ENCODE measurements at places on chromosomes 3 and 15.

- no peak for DNase-seq
Measured at GRCh38 chr3:37905987-37906674, 44.5 kb downstream of the CTDSPL start.

GRCh38 chr3:120503727-120504616, 53.2 kb upstream of the FSTL1 start:
- DNase-seq, result no peak

- no peak for DNase-seq
Measured at GRCh38 chr15:90585863-90586262, 56.1 kb downstream of the CRTC3 start.

DNA sequence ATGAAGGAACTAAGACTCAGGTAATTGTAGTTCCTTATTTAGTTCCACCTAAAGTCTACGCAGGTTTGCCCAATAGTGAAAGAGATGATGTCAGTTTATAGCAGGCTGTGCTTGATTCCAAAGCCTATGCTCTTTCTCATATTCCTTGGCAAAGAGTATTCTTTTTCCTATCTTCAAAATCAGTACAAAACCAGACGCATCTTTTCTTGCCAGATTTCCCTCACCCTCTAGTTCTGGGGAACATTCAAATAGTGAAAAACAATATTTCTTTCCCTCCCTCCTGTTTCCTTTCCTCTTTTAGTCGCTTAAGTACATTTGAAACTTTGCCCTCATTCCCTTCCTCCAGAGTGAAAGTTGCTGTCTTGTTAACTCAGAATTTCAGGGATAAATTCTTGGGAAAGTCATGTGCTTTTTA, 134.6 kb upstream of the PDZRN3 start:
- no peak for DNase-seq

DNA sequence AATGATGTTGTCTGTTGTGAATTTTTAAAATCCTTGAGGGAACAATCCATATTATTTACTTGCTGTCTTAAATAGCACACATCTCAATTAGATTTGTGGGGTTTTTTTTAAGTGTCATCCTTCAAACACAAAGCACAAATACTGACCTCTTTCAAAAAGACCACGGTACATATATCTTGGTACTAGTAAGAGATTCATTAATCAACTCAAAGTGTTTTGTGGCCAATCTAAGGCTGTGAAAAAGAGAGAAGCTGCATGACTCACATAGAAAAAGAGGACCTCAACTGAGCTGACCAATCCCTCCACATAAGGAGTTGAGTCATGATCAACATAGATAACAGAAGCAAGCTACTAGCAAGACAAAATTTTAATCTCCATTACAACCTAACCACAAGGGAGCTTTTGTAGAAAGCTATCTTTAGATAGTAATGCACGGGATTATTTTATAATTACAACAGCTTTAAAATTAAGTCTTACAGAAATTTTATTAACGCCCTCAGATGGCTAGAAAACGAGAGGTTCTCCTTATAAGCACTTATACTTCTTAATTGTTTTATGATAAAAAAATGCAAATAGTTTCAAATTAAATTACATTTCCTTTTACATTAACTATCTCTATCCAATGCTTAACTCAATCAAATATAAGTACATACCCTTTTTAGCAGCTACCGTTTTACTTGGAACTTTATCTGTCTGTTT, 60.5 kb downstream of the TOP2B start:
- DNase-seq, result no peak

- no peak for DNase-seq
Measured at GRCh38 chr15:39669661-39670060, 88.8 kb downstream of the THBS1 start.

- no peak for DNase-seq
Measured at GRCh38 chr15:49817100-49817499, 196.3 kb downstream of the DTWD1 start.

- no peak for DNase-seq
Measured at GRCh38 chr3:138196023-138196422, 8.9 kb downstream of the ARMC8 start.

DNA sequence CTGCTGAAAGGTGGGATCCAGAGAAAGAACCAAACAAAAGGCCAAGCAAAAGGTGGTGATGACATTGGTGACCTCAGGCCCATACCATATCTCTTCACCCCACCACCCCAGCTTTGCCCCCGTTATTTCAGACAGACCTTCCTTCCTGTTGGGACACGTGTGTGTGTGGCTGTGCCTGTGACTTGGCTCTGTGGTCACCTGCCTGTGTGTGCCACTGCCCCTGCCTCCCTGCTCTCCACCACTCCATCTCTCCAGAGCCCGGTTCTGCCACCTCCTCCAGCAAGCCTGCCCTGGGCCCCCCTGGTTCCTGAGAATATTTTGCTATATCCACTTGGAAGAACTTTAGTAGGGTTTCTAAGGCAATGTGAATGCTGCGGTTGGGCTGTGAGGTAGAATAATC, 28.6 kb upstream of the TLE3 start:
- no peak for DNase-seq

DNA sequence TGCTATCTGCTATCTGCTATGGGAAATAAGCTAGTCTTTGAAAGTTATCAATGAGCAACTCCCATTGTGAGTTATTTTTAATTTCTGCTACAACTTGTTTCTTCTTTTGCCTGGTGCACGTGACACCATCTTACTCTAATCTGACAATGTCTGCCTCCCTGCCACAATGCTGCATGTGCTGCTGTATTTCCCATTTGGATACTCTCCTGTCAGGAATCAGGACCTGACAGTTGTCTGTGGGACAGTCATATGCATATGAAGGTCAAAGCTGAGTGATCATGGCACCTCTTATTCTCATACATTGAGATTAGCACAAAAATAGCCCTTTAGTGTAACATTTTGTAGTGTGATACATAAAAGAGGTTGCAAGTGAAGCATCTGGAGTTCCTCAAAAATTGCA, 45.8 kb downstream of the HMG20A start:
- no peak for DNase-seq

GRCh38 chr3:13157986-13158385, 84.8 kb upstream of the IQSEC1 start:
- no peak for DNase-seq

- no peak for DNase-seq
Measured at GRCh38 chr3:6737630-6738029, 123.3 kb upstream of the GRM7 start.

DNA sequence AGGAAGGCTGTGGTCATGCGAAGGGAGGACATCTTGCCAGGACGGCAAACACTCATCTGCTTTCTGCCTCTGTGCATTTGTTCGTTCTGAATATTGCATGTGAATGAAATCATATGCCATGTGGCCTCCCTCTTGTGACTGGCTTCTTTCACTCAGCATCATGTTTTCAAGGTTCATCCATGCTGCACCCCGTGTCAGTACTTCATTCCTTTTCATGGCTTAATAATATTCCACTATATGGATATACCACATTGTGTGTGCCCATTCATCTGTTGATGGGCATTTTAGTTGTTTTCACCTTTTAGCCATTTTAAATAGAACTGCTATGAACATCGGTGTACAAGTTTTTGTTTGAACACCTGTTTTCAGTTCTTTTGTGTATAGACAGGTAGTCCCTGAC, 118.7 kb downstream of the GABRG3 start:
- no peak for DNase-seq

- no peak for DNase-seq
Measured at GRCh38 chr15:38688761-38689160, 124.1 kb upstream of the RASGRP1 start.

DNA sequence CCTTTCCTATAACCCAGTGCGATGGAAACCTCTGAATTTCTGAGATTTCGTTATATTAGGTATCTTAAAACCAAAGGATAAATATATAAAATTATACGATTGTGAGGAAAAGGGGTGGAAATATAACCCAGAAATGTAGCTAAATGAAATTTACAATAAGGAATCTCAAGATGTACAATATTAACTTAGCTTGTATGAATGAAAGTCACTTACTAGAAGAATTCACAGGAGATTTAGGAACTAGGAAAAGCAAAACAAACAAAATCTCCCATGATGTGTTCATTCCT, 159.2 kb downstream of the USP13 start:
- DNase-seq, result no peak

GRCh38 chr3:98525494-98525893, 2.8 kb upstream of the CLDND1 start:
- no peak for DNase-seq

- DNase-seq, result no peak
Measured at GRCh38 chr3:121411523-121411922, 134.3 kb downstream of the POLQ start.

- DNase-seq, result no peak
Measured at GRCh38 chr3:160698599-160699195, 21.7 kb downstream of the ARL14 start.

GRCh38 chr15:38389924-38390542, 63.9 kb upstream of the FAM98B start:
- DNase-seq, result no peak

- no peak for DNase-seq
Measured at GRCh38 chr15:65211482-65211982, 259 bp upstream of the CILP start.

GRCh38 chr15:98690272-98690950, 42.1 kb downstream of the IGF1R start:
- DNase-seq, result no peak

- no peak for DNase-seq
Measured at GRCh38 chr15:96209285-96209735, 121.2 kb upstream of the NR2F2 start.

DNA sequence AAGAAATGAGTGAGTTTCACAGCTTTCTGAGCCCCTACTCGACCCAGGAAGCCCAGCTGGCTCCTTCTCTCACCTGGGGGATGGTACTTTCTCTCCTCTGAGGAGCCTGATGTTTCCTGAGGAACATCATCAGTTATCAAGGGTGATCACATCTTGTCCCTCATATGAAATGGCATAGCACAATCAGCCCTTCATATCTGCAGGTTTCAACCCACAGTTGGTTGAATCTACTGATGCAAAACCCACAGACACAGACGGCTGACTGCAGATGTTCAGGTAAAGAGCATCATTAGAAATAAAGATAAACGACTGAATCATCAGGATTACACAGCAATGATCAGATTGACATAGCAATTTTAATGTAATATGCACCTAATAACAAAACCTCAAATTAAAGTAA, 93.6 kb upstream of the OSTN start:
- DNase-seq, result no peak

GRCh38 chr15:61141497-61142125, 87.5 kb downstream of the RORA start:
- DNase-seq, result peak; percentile 17

DNA sequence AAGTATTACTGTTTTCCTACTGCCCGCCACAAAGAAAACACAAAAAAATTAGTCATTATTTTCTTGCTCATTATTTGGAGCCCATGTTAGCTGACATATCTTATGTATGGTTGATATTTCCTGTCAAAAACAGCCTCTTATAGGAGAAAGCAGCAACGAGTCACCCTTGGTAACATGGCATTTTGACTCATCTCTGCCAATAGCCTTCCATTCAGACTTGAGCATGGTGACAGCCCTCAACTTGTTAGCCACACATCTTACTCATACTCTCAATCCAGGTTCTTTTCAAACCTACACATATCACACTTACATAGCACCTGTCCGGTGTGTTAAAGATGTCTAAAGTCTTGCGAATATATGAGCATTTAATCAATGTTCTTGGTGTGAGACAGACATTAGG, 109.4 kb upstream of the SAMMSON start:
- DNase-seq, result no peak

GRCh38 chr15:76057332-76058000, 2.3 kb upstream of the TMEM266 start:
- DNase-seq, result no peak
